ENCODE measurements at places on chromosomes 4 and X.

DNA sequence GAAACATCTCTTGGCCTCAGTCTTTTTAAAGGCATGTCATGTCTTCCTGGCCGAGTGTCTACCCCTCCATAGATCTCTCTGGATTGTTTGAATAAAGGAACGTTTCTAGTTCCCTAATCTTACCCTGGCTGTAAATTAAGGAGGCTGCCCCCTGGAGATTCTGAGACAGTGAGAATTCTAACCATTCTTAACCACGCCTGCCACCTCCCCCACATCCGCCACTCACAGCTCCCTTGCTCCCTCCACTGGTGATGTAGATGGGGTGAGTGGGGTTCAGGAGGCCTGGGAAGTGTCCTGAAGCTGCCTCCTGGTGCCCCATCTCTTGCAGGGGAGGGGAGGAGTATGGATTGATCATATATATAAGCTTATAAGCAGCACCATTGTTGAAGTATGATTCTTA, 48.0 kb upstream of the TRIM2 start:
- DNase-seq = no peak

DNA sequence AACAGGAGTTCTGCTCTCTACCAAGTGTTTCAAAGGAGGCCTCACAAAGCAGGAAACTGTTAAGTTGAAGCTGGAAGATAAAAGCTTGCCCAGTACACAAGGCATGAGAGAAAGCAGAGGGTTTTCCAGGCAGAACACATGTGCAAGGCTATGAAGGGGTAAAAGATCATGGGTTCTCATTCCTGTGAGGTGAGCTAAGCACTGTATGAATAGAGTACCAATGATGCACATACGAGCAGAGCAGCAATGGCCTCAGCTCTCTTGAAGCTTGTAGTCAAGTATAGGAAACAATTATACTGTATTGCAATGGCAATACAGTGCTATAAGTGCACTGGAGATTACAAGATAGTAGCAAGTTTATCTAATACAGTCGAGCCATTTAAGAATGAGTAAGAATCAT, 18.0 kb downstream of the TTC29 start:
- no peak for DNase-seq

DNA sequence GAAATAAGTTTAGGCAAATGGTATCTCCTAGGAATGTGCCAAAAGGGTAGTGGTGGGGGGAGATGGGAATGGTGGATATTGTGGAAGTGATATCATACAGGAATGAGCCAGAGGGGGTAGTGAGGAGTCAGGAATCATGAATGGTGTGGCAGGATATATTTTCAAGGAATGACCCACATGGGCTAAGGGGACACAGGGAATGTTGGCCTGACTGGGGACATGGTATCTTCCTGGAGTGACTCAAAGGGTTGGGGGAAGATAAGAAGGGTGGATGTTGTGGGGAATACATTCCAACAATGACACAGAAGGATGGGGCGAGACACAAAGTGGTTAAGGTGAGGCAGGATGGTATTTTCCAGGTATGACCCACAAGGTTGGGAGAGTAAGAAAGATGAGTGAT, 60.6 kb downstream of the MAOA start:
- DNase-seq = no peak

DNA sequence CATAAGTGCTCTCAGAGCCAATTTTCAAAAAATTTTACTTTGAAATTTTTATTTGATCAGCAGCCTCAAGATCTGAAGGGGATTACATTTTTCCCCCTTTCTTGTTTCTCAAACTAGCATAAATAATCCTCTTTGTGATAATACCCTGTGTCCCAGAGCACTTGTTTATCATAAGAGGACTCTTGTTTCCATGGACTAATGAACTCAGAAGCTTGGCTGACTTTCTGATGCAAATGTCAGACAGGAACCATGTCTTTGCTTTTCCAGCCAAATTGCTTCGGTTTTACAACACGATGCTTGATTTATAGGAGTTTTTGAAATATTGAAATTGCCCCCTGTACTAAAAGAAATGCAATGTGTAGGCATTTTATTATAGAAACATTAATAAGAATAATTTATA, 859.3 kb upstream of the LCORL start:
- no peak for DNase-seq

DNA sequence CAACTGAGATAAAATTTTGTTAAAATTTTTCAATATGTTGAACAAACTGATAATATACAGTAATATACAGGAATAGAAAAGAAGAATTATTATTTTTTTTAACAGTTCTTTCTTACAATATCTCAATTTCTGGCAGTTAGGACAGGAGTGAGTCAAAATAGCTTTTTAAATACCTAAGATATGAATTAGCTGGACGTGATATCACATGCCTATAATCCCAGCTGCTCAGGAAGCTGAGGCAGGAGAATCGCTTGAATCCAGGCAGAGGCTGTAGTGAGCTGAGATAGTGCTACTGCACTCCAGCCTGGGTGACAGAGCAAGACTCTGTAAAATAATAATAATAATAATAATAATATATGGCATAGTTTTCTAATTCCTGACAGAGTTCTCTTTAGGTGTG, 1039.3 kb downstream of the STPG2 start:
- no peak for DNase-seq

- DNase-seq = no peak
Measured at GRCh38 chr4:134958862-134959261, 757.3 kb upstream of the PABPC4L start.

DNA sequence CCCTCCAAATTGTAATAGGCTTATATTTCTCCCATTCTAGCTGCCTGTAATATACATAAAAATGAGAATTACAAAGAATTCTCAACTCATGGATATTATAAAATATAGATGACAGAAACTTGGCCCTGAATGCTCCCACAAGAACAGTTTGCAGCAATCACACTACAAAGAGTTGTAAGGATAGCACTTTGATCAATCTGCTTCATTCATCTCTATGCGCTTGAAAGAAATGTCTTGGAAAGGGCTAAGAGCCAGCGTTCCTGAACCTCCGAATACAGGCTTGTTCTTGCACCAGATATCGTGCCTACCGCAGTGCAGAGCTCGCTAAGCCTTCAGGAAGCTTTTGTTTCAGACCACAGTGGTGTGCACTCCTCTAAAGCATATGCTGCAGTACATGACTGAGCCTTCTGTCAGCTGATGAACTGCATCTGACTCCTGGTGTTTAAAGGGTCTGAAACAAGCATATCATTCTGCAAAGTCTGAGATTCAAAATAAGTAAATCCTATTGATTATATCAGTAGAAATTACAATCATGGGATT, 417.6 kb upstream of the ZFP42 start:
- no peak for DNase-seq

GRCh38 chrX:1741816-1742394, 127.0 kb downstream of the ASMT start:
- no peak for DNase-seq

GRCh38 chr4:132809298-132810032, 339.6 kb upstream of the PCDH10 start:
- DNase-seq = no peak

DNA sequence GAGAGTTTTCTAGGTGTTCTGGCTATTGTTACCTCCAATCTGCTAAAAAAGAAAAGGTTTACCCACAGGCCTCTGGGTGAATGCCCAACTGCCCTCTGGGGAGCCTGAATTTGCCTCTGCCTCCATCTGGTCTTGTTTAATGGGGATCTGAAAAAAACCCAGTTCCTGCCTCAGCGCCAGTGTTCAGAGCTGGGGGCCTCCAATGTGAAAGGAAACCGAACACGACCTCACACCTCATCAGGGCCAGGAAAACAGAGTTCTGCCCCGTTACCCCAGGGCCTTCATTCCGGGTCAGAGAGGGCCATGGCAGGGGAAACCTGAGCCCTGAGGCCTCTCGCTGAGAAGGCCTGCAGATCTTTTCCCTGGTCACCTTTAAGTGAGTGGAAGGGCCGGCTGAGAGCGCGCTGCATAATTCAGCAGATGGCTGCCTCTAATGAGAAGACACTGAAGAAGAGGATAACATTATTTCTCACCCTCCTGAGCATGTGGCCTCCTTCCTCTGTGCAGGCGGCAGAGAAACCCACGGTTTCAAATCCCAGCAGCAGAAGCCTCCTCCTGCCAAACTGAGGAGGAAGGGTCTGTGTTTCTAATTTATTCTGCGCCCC, 6.8 kb downstream of the SEPTIN6 start:
- DNase-seq = peak; percentile 17

DNA sequence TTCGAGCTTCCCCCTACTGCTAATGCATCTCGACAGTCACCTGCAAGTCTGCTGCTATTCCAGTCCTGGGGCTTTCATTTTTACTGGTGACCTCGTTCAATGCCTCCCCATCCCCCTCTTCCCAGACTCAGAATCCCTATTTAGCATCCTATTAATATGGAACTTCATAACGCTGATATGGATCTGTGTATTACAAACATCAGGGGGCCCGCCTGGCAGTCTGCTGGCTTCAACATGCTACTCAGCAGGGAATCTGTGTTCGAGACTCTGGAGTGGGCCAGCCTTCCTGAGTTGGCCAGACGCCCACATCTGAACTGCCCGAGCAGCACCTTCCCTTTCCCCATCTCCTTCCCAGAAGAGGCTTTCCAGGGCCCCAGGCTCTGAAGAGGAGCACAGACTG, 173.9 kb upstream of the PPARGC1A start:
- DNase-seq = no peak

GRCh38 chr4:17480210-17480927, 31.5 kb downstream of the QDPR start:
- no peak for DNase-seq

- no peak for DNase-seq
Measured at GRCh38 chr4:38993683-38994082, 38.5 kb downstream of the TMEM156 start.

DNA sequence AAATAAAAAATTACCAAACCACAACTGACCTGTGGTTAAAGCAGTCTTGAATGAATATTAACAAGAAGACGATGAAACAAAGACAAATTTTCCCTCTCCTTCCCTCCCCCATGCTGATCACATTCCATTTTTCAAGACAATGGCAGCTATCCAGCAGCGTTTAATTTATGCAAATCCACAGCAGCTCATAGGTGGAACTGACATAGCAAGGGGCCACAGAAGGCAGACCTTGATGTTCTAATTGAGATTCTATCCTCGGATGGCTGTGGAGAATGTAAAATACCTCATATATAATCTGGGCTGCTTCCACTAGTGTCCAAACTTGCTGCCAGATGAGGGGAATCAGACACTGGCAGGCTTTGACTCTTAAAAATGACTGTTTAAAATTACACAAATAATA, 211.5 kb downstream of the CHRDL1 start:
- no peak for DNase-seq

- no peak for DNase-seq
Measured at GRCh38 chr4:101252721-101253120, 94.6 kb downstream of the PPP3CA start.

DNA sequence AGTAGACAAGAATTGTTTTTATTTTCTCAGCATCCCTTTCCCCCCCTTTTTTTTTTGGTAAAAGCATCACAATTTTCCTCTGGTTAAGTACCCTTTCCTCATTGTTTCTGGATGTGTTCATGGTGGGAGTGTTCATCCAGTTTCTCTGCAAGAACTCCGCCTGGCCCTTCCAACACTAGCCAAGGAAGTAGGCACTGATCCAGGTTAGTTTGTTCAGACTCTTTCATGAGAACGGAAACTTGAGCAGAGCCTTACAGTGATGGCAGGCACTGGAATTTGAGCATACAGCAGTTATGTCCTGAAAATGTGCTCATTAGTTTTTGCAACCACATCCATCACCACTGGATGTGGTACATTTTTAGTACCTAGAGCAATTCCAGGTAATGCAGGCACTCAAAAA, 336.1 kb upstream of the BOD1L1 start:
- DNase-seq = no peak

DNA sequence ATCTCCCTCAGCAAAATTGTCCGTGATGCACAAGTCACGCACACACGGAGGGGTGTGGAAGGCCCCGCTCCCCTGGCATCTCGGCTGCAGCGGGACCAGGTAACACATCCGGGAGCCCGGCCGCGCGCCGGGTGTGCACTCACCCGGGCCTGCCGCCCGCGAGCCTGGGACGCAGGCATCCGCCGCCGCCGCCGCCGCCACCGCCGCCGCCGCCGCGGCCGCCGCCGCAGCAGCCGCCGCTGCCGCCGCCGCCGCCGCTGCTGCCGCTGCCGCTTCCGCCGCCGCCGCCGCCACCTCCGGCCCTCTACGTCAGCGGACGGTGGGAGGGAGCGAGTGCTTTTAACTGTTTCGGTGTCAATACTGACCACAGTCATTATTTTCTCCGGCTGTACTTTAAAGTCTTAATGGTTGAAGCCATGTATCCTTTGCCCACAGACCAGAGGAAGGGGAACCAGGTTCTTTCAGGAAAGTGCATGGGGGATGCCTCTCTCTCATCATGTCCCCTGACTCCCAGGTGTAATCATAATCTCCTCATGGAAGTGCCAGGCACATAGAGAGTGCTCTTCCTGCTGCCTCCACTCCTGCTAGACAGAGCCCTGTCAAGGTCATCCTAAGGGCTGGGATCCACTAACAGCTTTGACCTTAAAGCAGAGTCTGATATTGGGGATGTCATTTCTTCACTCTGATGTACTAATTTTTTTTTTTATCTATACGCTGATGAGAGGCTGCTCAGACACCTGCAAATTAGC, 38.0 kb downstream of the MAGEE2 start:
- peak; percentile 1 for DNase-seq

DNA sequence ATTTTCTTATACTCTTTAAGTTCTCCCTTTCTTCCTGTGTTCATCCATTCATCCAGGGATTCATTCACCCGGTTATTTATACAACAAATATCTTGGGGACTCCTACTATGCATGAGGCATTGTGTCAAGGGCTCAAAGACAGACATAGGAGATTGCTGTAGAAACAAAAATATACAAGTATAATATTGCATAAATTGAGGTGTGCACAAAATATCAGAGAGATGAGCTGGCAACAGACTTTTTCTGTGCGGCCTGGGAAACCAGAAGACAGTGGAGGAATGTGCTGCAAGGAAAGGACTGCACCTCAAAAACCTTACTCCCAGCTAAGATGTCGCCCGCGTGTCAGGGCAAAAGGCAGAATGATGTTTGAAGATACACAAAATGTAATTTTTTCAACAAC, 9.6 kb downstream of the OTOP1 start:
- no peak for DNase-seq

DNA sequence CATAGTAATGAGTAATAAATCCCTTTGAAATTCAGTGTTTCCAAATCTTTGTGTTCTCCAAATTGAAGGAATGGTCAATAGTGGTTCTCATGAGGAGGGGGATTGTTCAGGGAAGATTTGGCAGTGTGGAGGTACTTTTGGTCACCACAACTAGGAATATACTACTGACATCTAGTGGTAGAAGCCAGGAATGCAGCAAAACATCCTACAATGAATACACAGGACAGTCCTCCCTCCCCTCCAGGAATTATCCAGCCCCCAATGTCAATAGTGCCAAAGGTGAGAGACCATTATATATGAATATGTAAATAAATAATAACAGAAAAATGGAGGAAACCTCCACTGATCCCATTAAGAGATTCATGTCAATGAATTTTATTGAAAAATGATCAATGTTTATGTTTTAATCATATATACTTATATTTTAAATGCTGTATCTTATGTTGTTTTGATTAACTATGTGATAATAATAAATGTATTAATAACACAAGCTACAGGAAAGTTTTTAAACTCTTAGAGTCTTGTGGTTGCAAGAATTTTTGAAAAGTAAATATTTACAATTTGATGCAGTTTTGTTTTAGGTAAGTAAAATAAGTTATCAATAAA, 14.4 kb upstream of the FAM9A start:
- no peak for DNase-seq

GRCh38 chr4:185515248-185515647, 20.1 kb downstream of the PDLIM3 start:
- DNase-seq = no peak

- DNase-seq = no peak
Measured at GRCh38 chr4:166842795-166843261, 391.5 kb downstream of the SPOCK3 start.

- DNase-seq = no peak
Measured at GRCh38 chrX:121258545-121258944, 211.1 kb downstream of the GLUD2 start.
